ENCODE measurements at places on chromosomes 4 and X.

DNA sequence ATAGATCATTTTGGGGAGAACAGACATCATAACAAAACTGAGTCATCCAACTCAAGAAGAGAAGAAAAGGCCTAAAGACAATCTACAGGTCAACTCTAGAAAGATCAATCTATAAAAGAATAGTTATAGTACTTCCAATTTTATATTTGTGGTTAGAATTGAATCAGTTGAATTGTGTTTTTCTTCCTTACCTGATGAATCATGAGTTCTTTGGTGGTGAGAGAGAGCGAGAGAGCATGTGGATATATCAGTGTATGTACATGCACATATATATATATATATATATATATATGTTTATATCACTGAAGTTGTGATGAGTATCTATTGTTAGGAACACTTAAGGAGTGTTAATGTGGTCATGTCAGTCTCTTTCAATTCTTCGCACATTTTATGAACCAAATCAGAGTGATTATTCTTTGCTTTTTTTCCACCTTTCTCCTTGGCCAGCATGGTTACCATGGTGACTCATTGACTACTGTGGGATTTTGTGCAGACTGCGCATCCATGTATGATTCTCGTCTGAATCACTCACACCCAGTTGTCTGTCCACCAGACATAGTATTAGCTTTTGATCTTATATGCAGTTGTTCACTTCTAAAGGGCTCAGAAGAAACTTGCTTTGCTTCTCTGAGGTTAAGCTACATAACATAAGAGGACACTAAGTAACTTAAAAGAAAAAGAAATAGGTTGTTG, 90.4 kb upstream of the RAB40AL start:
- DNase-seq = no peak

- DNase-seq = no peak
These were observed 87.6 kb upstream of the VCX3B start for GRCh38 chrX:8377041-8377440.

GRCh38 chr4:52824603-52825459, 37.3 kb upstream of the RASL11B start:
- peak; percentile 69 for DNase-seq

- no peak for DNase-seq
These were observed 91.9 kb downstream of the GPC4 start for GRCh38 chrX:133323431-133323830.
